ENCODE measurements at places on chromosomes 7 and 10.

GRCh38 chr10:131898061-131898460, 2.7 kb upstream of the PPP2R2D start:
- no peak for DNase-seq

DNA sequence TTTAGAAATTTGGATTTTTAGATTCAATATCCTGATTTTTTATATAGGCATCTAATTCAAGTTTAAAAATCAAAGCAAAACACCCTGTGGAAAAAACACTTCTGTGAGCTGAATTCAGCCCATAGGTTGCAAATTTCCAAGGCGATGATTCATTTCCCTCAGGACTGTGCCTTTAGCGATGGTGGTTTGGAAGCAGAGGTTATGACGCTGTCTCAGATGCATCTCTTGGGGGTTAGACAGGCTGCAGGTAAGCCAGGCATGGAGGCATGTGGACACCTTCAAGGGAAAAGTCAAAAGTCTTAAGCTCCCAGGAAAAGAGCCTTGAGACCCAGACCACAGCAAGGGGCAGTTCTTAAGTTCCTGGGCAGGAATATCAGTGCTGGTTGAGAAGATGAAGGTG, 9.5 kb upstream of the FRA10AC1 start:
- DNase-seq: no peak

DNA sequence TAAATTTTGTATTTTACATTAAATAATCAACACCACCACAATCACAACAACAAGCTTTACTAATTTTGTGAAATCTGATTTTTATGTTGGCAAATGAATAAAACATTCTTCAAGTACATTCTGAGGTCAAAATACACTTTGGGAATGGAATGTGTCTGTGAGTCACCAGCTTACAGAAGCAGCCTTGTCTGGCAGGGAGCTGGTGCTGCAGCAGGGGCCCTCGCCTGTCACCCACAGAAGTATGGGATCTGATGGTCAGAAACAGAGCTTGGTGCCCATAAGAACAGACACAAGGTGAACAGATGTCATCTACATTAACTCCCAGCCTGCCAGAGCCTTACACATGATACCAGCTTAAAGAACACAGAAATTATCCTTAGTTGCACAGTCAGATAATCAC, 496.9 kb downstream of the CCSER2 start:
- DNase-seq: no peak

DNA sequence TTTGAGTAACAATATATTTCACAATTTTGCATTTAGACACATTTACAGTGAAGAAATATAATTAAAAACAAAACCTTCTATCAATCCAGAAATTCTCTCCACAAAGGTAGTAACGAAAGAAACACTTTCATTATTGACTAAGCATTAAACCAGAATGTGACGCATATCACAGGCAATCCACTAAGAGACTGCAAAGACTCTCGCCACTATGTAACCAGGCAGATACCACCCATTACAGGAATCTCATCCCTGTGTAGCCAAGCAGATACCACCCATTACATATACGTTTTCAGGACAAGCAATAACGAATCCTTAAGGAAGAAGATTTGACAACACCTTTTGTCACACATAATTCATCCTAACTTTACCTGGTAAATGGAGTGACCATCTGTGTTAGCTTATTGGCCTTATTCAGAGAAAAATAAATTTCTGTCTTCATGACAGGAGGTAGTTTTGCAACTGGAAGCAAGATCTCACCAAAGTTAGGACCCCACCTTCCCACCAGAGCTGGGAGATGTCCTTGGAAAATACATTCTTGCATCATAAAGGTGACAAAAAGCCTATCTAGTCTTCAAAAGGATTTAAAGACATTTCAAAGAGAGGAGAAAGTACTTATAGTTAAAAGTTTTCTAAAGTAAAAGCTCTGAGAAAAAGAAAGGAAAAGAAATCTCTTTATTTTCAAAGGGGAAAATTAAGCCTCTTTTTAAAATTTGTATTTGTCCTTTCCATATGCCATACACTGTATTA, 30.8 kb downstream of the LRRC17 start:
- no peak for DNase-seq

DNA sequence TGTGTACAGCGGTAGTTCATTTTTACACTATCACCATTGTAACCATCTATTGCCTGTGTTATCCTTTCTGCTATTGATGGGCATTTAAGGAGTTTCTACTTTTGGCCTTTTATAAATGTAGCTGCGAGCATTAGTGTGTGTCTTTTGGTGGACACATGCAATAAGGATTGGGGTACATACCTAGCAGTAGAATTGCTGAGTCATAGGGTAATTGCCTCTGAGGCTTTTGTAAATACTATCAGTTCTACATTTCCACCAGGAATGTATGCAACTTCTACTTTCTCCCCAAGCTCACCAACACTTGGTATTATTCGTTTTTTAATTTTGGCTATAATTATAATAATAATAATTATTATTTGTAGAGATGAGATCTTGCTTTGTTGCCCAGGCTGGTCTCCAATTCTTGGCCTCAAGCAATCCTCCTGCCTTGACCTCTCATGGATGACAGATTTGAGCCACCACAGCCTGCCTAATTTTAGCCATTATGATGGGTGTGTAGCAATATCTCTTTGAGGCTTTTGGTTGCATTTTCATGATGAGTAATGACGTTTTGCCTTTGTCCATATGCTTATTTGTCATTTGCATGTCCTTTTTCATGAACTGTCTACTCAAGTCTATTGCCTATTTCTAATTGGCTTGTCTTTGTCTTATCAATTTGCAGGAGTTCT, 277.0 kb downstream of the ACTR3B start:
- DNase-seq: no peak

- no peak for DNase-seq
Measured at GRCh38 chr10:101940916-101941315, 97.3 kb upstream of the KCNIP2 start.

GRCh38 chr10:69505636-69506318, 54.5 kb downstream of the TSPAN15 start:
- no peak for DNase-seq

DNA sequence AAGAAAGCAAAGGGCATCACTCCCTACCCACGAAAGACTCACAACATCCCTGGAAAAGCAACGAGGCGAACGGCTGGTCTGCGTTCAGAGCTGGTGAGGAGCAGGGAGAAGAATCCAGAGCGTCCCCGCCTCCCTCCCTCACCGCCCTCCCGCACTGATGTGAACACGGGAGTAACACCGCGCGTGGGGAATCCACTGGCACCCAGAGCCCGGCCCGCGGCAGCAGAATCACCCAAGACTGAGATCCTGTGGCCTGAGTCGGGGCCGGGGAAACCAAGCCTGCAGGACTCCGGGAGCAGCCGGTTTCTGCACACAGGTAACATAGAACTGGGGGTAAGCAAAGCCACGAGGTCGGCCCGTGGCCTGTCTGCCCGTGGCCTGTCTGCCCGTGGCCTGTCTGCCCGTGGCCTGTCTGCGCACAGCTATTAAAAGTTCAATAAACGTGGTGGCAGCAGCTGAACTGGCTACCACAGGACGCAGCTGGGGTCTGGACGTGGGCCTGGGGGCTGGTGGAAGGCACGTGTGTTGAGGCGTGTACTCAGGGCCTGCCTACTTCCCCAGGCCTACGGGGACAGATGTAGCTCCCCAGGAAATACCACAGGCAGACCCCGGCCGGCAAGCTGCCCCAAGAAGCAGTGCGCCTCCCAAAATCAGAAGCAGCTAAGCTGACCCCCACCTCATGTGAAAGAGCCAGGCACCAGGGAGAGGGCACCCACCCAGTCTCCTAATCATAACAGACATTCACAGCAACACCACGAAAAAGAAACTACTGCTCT, 23.0 kb downstream of the DIP2C start:
- DNase-seq: no peak

GRCh38 chr7:20075992-20076820, 141.0 kb downstream of the MACC1 start:
- no peak for DNase-seq

- no peak for DNase-seq
Measured at GRCh38 chr7:98997846-98998245, 119.5 kb downstream of the TRRAP start.
